ENCODE measurements at places on chromosomes 4 and X.

- DNase-seq = no peak
These were observed at the start of gene SMARCA1 for GRCh38 chrX:129523079-129523911. Gene SMARCA1 (minus strand): TSS chrX:129523490. CDS start chrX:129523370, 120 bp downstream.

GRCh38 chr4:41635441-41635840 lies 97.5 kb downstream of the LIMCH1 start:
- DNase-seq = no peak

DNA sequence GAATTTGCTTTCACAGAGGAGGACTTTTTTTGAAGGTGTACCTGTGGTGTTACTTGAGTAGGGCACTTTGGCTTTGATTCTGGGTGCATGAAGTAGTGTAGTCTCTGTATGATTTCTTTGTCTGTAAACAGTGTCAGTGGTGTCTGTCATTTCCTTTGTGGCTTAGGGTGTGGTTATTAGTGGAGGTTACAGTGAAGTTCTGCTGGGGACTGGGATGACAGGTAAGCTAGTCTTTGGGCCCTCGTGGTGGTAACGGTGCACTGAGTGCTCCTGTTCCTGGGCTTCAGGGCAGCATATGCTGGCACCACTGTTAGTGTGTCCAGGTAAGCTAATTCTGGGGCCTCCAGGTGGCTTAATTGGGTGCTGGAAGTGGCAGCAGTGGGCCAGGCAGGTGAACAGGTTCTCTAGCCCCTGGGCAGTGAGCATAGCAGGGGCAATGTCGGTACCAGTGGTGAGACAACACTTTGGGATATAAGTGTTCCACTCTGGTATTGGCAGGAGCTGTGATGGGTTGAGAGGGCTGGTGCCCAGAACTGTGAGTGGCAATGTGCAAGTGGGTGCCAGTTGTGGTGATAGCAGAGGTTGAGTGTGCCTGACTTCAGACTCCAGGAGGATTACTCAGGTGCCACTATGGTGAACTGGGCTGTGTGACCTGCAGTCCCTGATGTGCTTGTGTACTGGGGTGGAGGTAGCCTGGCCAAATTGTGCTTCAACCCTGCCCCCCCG lies 26.0 kb upstream of the VSIG1 start:
- no peak for DNase-seq

DNA sequence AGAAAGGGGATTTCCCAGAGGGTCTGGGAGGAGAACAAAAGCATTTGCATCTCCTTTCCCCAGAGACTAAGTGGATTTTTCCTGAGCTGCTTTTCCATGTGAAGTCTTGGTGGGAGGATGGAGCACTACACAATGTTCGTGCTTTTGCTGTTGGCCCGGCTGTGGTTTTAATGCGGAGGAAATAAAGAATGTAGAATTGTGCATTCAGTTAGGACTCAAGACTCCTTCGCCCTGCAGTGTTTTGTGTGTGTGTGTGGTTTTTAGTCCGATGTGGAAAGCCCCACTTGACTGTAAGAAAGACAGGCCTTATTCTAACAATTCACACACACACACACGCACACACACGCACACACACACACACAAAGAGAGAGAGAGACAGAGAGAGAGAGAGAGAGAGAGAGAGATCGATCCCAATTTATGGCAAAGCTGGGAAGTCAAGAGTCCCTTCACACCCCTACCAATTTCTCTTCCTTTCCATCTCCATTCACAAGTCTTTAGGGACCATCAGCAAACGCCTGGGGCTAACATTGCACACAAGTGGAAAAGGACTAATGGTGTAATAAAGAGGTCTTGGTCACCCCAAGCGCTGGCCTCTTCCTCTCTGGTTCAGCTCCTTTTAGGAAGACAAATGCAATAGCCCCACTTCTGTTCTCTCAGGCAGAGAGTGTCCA lies 44.2 kb downstream of the CLDN34 start:
- DNase-seq = no peak

DNA sequence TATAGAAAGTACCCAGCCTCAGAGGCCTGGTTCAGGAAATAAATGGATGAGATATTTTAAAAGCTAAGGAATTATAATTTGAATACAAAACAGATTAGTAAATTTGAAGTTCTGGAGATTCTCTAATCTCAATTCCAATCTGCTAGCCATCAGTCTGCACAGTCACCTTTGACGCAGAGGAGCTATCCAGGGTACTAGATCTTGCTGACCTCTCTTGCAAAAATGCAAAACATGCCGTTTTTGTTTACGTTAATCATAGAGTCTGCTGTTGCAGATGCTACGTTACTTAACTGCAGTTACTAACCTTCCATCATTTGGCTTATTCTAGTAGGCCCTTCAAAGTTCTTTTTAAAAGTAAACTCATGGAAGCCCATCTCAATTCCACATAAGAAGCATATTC lies 10.4 kb downstream of the CCSER1 start:
- no peak for DNase-seq

Data from stromal cell of bone marrow (primary cell).